Stimulated activated CD8-positive, alpha-beta memory T cell treated with anti-CD3 and anti-CD28 coated beads, Interleukin-4, amount 100 ng/mL, for 4 hours (primary cell): ENCODE measurements at places on chromosomes 6 and 20.

GRCh38 chr6:101434601-101435000 is 41.1 kb downstream of the GRIK2 start:
- no peak for DNase-seq

DNA sequence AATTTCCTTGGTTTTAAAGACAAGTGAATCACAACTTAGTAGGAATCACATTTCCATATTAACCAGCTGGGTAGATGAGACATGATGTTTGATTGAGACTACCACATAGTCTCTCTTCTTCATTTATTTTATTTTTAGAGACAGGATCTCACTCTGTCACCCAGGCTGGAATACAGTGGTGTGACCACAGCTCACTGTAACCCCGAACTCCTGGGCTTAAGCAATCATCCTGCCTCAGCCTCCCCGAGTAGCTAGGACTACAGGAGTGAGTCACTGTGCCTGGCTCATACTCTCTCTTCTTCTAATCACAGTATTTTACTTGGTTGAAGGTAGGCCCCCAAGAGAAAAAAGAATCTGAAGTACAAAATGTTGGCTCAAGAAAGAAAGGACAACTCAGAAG is 80.2 kb upstream of the ASF1A start:
- no peak for DNase-seq

DNA sequence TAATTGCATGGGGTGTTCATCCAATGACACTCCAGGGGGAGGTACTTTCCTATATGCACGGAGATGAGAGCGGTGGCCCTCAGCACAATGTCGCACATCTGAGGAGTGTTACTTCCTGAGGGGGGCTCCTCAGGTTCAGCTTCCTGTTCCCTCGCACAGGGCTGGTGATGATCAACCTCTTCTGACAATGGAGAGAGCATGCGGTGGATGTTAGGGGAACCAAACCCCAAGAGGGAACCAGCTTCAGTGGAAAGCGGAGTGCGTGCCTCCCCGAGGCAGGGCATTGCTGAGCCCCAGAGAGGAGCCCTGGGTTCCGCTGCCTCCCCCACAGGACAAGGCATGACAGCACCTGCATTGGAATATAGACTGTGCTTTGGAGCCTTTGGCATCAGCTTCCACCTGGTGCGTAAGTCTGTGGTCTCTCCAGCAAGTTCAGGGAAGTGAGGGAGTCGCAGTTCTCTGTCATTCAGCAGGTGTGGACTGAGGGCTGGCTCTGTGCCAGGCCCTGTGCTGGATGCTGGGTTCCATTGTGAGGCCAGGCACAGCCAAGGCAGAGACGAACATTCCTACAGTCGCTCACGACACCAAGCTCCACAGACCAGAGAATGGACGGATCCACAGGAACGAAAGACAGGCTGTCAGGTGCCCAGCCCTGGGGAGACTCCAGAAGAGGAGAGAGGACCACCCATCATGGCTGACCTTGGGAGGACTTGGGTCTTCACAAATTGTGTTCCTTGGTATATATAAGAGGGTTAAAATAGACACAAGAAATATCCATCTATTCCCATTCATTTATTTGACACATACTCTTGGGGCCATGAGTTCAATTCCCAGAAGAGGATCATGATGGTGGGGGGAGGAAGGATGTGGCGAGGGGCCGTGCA is 3.9 kb upstream of the ZNF831 start:
- peak; percentile 37 for DNase-seq

DNA sequence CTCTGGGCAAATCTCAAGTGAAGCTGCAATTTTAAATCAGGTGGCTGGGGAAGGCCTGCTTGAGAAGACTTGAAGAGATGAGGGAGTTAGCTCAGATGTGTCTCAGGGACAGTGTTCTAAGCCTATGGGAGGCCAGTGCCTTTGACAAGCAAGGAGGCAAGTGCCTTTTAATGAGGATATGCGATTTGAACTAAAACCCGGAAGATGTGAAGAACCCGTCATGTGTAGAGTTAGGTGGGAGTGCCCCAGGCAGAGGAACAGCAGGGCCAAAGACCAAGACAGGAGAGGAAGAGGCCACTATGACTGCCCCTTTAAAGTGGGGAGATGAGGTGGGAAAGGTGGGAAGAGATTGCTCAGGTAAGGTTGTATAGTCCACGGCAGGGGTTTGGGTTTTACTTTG is 71.9 kb downstream of the SLX4IP start:
- no peak for DNase-seq

DNA sequence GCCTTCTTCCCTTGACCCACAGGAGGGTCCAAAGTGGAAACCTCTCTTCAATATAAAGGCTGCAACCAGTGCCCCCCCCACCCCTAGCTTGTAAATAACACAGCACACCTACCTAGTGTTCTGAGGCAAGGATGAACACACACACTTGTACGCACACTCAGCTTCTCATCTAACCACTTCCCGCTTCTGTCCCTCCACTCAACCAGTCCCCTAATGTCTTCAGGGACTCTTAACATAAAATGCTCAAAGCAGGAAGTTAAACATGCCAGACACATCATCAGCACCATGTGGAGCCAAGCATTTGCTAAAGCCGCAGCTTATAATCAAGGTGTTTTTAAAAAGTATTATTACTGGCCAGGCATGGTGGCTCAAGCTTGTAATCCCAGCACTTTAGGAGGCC is 35.3 kb downstream of the FOXQ1 start:
- DNase-seq: no peak

DNA sequence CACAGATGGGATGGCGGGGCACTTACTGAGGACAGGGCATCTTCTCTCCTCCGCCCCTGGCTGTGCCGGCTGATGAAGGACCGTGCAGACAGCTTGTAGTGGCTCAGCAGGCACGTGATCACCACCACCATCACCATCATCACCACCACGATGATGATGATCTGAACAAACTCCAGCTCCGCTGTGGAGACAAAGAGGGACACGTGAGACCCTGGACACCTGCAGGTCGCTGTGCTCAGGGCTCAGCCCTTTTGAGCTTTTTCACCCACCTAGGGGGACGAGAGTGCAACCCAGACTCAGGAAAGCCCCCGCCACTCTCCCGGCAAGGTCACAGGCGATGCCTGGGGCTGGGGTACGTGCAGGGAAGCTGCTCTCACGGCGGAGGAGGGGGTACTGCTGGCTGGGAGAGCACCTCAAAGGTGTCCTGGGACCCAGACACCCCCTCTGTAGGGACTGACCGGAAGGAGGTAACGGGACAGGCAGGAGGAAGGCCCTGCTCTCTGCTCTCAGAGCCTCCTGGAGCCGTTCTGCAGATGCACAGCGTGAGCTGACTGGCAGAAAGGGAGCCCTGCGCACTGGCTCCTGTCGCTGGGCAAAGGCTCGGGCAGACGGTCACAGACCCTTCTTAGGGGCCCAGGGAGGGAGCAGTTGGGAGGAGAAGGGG is 39.4 kb upstream of the ZBP1 start:
- no peak for DNase-seq

DNA sequence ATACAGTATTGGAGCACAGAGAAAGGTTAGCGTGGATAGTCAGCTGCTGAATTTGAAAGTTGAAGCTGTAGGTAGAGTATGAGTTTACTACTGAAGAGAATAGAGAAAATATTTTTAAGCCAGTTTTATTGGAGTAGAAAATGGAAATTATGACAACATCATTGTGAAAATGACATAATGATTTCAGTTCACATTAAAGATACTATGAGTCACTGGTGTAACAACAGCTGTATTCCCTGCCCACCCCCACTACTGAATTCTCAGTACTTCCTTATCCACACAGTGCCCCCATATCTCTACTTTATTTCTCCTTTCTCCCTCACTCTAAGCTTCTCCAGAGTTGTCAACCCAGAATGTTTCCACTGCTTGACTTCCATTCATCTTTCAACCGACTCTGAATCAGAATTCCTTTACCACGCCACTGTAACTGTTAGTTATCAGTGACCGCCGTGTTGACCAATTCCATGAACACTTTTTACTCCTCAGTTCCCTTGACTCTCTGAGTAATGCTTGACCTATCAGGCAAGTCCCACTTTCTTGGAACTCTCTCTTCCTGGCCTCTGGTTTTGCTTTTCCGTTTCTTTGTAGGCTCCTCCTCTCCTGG is 139.6 kb downstream of the AIG1 start:
- DNase-seq: no peak

DNA sequence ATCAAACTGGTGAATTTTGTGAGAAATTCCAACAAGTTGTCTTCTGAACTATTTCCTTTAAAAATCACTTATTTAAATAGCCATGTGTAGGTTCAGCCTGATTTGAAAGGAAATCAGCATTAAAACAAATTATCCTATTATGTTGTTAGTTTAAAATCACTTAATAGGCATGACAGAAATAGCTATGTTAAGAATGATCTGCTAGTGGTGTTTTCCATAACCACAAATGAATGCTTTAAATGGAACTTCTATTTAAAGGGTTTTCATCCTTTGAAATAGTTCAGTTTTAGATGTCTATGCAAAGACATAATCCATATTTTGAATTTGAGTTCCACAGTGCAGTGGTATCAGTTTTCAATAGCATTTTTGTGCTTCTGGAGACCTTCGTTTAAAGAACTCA is 120.1 kb downstream of the PLEKHG1 start:
- DNase-seq: no peak

DNA sequence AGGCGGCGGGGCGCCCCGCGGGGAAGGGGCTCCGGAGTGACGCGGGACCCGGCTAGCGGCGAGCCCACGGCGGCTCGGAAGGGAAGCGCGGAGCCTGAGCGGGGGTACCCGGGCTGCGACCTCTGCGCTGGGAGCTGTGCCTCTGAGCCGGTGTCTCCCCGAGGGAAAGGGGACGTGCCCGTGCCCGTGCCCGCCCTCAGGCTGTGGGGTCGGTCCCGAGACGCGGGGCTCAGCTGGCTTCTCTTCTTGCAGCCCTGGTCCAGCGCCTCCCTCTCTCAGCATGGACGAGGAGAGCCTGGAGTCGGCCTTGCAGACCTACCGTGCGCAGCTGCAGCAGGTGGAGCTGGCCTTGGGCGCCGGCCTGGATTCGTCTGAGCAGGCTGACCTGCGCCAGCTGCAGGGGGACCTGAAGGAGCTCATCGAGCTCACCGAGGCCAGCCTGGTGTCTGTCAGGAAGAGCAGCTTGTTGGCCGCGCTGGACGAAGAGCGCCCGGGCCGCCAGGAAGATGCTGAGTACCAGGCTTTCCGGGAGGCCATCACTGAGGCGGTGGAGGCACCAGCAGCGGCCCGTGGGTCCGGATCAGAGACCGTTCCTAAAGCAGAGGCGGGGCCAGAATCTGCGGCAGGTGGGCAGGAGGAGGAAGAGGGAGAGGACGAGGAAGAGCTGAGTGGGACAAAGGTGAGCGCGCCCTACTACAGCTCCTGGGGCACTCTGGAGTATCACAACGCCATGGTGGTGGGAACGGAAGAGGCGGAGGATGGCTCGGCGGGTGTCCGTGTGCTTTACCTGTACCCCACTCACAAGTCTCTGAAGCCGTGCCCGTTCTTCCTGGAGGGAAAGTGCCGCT is 686 bp downstream of the ZGPAT start:
- no peak for DNase-seq

DNA sequence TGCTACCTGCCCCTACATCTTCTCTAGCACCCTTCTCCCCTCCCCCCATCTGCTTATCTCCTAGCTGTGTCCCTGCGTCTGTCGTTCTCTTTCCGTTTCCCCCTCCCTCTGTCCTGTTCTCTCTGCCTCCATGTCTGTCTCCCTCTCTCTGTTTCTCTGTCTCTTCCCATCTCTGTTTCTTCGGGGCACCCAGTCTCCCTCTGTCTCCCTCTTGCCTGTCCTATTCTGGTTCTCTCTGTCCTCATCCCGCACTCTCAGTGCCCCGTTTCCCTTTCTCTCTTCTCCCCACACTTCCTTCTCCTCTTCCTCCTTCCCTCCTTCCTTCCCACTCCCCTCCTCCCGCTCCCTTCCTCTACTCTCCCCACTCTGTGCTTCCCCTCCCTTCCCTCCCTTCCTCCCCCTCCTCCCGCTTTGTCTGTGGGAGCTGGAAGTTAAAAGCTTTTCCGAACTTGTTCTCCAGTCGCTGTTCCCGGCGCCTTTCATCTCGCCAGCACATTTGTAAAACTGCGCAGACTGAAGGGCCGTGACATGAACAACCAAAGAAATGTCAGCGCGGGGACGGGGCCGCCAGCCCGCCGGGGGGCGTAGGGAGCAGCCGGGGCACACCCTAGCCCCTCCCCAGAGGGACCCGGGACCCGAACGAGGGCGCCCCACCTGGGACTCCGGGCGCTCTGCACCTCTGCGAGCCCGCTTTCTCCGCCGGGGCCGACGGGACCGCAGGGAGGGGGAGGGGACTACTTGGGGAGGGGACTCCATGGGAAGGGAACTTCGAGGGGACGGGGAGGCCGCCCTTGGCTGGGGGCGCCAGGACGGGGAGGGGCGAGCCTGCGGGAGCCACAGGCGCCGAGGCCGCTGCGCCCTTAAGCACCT is 4.0 kb upstream of the CDH22 start:
- no peak for DNase-seq

DNA sequence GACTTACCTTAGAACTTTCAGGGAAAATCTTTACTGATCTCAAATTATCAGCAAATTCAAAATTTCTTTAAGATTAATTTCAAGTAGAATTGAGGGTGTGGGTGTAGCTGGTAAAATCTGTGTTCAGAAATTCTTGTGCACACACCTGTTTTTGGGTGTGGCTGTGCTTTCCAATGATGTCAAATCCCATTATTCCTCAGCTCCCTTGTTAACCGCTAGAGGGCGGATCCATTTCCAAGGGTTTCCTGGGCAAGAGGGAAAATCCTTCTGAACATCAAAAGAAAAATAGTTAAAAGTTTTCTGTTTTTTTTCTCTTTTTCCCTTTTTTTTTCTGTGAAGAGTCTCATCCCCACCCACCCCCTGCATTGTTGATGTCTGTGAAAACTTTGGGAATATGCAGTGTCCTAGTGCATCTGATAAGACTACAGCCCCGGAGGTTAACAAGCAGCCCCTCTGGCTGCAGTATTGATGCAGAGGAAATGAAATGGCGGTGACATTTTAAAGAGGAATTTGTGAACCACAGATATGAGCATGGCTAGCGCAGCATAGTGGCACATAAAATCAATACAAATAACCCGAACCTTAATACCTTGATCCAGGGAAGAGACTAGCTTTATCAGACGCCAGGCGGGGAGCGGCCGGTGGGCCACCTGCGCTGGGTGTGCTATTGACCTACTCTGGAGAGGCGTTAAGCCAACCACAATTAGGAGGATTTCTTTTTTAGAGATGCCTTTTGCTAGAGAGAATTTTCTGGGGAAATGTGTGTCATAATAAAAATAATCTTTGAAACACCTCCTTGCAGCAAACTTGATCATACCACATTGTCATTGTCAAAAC is 130.9 kb downstream of the FOXA2 start:
- no peak for DNase-seq

GRCh38 chr6:144657691-144658090 is 372.6 kb downstream of the UTRN start:
- no peak for DNase-seq

DNA sequence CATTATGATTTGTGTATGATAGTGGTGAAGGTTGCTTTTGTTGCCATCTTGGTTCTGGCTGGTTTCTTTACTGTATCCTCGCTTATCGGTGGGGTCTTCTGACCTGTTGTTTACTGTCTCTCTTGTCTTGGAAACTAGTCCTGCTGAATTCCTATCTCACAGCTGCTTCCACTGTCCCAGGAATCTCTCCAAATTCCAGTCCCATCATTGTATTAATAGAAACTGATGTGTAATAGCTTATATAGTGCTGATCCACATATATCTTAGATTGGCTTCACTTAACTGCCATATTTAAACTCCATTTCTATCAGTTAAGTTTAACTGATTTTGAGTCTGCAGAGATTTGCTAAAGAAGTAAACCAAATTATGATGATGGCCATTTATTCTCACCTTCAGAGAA is 5.9 kb downstream of the GTF2H5 start:
- DNase-seq: no peak
